CD4-positive, alpha-beta T cell treated with Interleukin-10 for 1 hour (primary cell): ENCODE measurements at places on chromosomes 1 and 21.

GRCh38 chr1:246794828-246795671, 70.8 kb downstream of the SCCPDH start:
- no peak for DNase-seq

DNA sequence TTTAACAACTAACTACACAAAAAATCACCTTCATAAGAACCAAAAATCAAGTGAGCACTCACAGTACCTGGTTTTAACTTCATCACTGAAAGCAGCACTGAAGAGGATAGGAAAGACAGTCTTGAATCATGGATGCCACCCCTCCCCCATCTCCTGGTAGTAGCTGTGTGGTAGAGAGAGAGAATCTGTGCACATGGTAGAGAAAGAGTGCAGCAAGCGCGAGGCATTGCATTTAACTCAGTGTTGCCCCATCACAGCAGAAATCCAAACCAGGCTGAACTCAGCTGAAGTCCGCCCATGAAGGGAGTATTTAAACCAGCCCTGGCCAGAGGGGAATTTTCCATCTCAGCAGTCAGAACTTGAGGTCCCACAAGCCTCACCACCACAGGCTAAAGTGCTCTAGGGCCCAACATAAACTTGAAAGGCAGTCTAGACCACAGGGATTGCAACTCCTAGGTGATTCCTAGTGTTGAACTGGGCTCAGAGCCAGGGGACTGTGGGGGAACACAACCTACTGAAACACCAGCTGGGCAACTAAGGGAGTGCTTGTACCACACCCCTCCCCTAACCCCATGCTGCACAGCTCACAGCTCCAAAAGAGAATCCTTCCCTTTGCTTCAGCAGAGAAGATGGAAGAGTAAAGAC, 38.4 kb downstream of the VAV3 start:
- DNase-seq: no peak

DNA sequence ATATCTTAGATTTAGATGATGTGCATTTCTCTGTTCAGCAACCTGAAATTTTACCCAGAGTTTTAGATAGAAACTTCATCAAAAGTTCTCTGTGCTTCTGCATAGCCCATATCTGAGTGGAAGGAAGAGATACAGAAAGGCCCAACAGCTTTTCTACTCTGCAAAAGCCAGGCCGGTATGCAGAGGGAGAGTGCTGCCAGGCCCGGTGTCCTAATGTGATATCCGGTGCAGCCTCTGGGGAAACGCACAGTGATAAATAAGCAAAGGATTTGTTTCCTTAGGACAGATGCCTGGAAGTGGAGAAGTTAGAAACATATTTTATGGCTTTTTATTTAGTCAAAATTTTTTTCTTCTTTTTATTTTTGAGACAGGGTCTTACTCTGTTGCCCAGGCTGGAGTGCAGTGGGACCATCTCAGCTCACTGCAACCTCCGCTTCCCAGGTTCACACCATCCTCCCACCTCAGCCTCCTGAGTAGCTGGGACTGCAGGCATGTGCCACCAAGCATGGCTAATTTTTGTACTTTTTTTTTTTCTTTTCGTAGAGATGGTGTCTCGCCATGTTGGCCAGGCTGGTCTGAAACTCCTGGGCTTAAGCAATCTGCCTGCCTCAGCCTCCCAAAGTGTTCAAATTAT, 145.8 kb downstream of the PATJ start:
- DNase-seq: no peak

DNA sequence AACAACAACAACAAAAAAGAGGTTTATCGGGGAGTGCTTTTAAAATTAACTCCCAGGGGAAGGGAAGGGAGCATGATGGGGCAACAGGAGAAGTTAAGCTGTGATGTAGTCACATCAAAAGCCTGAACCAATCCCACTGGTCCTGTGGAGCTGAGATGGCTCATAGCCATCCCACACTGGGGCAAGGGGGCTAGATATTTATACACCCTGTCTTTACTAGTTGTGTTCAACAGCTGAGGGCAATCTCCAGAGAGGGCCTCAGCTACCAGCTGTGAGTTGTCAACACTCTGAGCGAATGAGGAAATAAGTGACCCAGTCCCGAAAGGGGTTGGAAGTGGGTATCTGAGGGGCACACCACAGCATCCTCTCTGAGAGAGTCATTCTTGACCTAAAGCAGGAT, 31.0 kb upstream of the CREG1 start:
- no peak for DNase-seq

GRCh38 chr21:37711836-37712568, 204.3 kb downstream of the KCNJ6 start:
- DNase-seq: peak; percentile 23

- DNase-seq: no peak
These were observed 499 bp downstream of the C1QA start for GRCh38 chr1:22636927-22637326.

- no peak for DNase-seq
These were observed 7.7 kb upstream of the RSPH1 start for GRCh38 chr21:42503711-42504110.

GRCh38 chr1:1259951-1260600, 13.6 kb upstream of the C1QTNF12 start:
- DNase-seq: no peak

DNA sequence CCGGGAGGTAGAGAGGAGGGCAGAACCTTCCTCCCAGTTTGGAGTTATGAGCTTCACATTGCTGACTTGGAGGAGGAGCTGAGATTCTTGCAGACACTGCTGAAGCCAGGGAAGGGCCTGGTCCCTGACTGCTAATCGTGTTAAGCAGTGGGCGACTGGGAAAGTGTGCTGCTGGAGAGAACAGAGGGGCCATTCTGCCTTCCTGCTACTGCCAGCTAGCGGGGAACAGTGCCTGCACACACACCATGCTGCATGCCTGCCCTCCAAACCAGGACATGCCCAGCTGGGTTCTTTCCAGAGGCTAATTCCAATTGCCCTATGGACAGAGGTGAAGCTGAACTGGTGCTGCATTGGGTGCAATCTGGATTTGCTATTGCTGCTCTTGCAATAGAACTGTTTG, 281.4 kb downstream of the AJAP1 start:
- DNase-seq: no peak

DNA sequence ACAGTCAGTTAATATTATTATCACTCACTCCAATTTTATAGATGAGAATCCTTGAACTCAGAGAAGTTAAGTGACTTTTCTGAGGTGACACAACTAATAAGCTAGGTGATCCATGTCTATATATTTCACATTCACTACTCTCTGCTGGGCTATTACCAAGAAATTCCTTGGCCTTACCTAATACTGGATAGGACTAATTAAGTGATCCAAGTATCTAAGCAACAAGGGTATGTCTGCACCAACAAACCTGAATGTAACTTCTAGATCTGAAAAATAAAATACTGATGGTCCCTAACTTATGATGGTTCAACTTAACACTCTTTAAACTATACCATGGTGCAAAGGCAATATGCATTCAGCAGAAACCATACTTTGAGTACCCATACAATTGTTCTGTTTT, 14.8 kb upstream of the CASQ2 start:
- no peak for DNase-seq

DNA sequence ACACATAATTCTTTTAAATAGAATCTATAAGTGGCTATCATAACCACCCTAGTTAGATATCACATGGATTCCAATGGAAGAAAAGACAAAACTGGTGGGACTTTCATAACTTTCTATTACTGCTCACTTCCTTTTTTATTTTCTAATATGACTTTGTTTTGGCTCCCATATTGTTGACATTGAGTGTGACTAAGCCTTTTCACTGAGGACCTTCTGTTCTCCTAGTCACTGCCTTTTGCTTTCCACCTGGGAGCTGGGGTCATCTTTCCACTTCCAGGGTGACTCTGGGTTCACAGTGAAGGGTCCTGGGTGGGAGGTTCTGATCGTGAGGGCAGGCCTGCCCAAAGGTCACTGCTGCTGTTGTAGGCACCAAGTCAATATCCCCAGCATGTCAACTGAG, 275.8 kb downstream of the TGFB2 start:
- no peak for DNase-seq
